ENCODE measurements at places on chromosomes 6 and 20.
A peak's percentile ranks its signal among the peaks of the same experiment; 100 is the strongest.

DNA sequence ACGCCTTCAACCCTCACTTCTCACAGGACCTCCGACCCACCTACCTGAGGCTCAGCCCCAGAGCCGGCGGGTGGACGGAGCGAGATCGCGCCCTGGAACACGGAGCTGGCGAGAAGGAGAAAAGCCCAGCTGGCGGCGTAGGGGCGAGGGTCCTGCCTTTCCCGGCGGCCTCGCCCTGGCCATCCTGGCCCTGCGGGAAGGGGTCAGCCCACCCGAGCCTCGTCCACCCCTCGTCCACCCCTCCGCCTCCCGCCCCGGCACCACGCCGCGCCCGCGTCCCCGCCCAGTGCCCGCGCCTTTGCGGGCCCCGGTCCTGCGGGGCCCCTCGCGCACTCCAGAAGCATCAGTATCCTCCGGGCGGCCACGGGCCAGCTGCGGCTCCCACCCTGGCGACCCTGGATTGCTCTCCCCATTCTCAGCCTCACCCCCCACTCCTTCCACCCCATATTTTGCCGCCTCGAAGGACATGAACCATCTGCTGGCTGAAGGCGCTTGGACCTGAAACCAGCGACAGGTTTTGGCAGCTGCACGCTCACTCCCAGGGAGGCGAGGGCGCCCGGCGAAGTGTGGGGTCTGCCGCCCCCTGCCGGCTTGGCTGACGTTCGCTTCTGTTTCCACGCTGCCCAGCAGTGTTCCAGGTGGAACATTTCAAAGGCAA, 65.1 kb downstream of the PLG start:
- peak; percentile 10 for DNase-seq

DNA sequence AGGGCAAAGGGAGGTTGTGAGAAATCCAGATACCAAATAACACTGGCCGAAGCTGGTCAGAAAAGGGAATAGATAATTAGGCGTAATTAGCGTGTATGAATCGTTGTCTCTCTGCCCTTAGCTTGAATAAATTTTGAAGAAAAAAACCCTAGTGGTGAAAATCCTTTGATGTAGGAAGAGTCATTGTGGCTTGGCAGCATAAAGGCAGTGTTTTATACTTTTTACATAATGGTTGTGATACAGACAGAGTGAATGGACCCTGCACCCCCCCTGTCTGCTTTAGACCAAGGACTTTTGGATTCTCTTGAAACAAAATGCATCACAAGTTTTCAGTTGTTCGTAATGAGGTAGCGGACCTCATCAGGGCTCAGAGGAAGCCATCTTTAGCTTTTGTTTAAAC, 126.5 kb downstream of the AFG1L start:
- DNase-seq, result no peak

DNA sequence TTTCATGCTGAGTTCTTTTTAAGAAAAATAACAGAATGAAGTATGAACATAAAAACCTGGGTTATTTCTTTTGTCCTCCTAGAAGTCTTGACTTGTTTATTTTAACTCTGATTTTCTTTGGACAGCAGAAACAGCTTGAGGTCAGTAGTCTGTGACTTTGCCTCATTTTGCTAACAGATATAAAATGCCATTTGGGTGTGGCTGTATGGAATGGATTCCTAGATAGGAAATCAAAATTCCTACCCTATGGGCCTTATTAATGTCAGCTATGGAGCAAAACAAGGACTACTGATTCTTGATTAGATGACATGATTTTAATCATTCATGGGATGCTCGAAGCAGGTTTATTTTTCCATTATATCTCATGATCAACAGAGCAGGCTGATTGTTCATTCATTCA, 46.8 kb upstream of the TENT5A start:
- DNase-seq, result no peak

- no peak for DNase-seq
These were observed 3.8 kb downstream of the SOX12 start for GRCh38 chr20:328975-329695.

GRCh38 chr6:138161088-138161337, 726 bp upstream of the ARFGEF3 start:
- DNase-seq, result no peak

Measured in activated CD4-positive, CD25-positive, alpha-beta regulatory T cell treated with anti-CD3 and anti-CD28 coated beads, Interleukin-2, amount 50 U/mL, for 16 hours (primary cell).